ENCODE measurements at places on chromosomes 1 and 21.

DNA sequence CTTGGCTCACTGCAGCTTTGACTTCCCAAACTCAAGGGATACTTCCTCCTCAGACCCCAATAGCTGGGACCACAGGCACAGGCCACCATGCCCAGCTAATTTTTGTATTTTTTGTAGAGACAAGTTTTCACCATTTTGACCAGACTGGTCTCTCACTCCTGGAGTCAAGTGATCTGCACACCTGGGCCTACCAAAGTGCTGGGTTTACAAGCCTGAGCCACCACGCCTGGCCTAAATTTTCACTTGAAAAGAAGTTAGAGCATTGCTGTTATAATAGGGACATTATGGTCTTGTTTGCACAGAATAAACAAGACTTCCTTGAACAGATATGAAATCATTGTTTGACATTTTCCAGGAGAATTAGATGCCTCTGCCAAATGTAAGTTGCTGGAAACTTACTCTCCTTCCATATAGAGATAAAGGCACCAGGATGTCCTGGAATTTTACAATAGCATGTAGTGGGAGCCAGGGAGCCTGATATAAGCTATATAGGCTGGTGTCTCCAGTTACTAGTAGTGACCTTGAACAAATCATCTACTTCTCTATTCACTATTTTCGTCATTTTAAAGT, 16.9 kb downstream of the SLC35A3 start:
- no peak for DNase-seq

GRCh38 chr1:25743164-25744139, 56.5 kb upstream of the SELENON start:
- DNase-seq: peak; percentile 72

- no peak for DNase-seq
These were observed 75.3 kb upstream of the PALMD start for GRCh38 chr1:99570486-99571089.

- DNase-seq: no peak
These were observed 289.0 kb upstream of the DAB1 start for GRCh38 chr1:57712846-57713245.

DNA sequence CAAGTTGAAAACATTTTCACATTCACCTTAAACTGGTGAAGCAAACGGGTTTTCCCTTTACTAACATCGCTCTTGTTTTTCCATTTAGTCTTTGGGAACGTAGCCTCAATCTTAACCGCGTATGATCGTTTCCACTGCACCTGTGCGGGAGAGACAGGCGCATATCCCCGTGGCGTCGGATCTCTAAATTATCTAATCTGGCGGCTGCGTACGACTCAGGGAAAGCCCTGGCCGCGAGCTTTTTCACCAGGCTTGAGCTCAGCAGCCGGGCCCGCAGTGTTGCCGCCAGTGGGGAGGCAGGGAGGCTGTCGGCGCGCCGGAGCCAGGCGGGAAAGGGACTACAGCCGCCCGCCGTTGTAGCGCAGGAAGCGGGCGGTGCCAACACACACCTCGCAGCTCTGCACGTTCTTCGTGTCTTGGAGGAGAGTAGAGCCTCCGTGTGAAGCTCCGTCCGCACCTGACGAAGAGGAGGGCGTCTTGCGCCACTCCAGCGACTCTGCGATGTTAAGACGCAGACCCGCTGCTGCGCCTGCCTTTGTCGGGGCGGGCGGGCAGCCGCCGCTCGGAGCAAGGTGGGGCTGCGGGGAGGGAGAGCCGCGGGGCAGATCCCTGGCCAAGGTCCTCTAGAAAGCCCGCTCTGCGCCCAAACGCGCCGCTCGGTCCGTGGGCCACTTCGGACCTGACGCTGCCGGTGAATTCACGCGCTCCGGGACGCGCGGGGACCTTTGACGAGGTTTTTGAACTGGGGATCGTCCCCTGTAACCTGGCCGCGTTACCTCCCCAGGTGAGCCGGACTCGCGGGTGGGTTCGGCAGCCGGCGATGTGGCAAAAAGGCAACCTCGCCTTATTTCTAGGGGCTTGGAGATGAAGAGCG, 18.5 kb upstream of the TBX15 start:
- no peak for DNase-seq

DNA sequence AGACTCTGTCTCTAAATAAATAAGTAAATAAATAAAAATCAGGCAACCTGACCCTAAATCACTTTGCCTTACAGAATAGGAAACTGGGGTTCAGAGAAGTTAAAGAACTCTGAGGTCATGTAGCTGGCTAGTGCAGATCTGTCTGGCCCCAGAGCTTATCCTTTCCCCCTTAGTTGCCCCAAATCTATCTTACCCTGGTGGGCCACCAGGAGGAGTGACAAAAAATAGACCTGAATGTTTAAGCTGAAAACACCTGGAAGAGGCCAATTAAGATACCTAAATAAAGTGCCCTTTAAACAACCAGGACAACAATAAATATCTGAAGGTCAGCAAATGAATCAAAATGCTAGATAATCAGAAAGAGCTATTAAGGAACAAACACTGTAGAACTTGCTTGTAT, 59.7 kb downstream of the TEX35 start:
- DNase-seq: no peak

DNA sequence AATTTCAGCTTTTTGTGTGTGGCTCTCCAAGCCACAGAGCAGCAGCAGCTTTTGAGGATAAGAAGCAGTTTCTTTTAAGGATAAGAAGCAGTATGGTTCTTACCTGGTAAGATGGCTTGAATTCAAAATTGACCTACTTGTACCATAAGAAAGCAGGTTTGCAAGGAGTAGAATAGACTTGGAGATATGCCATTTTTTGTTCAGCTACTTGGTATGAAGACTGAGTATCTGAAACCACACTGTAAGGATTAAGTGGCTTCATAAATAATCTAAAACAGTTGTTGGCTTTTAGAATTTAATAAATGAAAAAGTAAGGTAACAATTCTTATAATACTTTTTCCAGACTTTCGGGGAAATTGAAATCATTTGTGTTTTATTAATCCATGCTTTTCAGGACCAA, 74.2 kb downstream of the ATF6 start:
- DNase-seq: no peak

DNA sequence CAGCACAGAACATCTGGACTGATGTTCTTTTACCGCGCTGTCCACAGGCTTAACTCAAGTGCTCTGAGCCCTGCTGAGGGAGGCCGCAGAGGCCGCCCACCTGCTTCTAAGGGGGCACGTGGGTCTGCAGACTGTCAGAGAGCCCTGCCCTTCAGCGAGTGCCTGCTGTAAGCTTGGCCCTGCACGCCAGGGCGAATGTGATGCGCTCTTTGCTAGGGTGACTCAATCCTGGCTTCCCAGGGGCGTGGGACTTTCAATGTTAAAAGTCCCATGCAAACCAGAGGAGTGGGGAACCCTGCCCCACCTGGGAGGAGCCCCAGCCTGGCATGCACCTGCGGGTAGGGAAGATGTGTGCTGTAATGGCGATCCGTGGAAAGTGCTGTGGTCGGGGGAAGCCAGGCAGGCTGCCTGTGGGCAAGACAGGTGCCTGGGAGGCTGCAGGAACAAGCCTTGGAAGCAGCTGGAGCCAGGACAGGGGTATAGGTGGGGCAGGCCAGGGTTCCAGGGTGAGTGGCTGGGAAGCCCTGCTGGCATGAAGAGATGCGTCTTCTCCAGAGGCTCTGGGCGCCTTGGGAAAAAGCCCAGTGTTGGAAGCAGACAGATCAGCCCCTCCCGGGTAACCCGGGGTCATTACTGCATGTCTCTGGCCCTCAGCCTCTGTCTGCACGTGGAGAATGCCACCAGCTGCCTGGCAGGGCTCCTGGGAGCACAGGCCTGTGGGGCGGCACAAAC, 594 bp upstream of the PANK4 start:
- peak; percentile 80 for DNase-seq

- DNase-seq: no peak
These were observed 91.4 kb downstream of the PRKAB2 start for GRCh38 chr1:147080671-147081394.

- no peak for DNase-seq
These were observed 586 bp downstream of the COL24A1 start for GRCh38 chr1:86155807-86156565.

DNA sequence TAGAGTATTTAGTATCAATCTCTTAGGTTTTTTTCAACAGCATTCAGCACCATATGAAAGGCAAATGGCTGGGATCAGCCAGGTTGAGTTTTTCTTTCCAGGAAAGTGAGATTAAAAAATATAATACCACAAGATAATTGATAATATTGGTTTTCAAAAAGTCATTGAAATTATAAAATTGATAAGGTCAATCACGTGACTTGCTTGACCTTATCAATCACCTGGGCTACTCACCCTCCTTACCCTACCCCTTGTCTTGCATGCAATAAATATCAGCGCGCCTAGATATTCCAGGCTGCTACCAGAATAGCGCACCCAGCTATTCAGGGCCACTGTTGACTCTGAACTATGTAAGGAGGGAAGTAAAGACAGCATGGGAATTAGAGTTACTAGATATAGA, 31.5 kb downstream of the EBNA1BP2 start:
- no peak for DNase-seq

DNA sequence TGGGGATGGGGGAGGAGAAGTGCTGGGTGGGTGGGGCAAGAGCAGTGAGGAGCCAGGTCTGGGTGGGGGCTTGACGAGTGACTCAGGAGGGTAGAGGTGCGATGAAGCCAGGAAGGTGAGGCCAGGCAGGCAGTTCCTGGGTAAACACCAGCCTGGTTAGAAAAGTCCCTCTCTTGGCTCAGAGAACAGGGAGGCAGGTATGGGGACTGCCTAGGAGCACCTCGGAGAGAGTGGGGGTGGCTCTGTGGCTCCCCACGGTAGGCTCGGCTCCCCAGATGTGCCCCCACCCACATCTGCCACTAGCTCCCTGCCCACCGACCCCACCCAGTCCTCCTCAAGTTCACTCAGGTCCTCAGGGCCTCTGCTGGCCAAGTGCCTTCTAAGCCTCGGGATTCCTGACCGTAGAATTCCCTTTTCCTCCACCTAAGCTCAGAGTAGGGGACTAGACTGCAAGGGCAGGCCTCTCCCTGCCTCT, 1.2 kb downstream of the HSPG2 start:
- no peak for DNase-seq

Measured in putamen (tissue), 1 donor.